ENCODE measurements at places on chromosomes 4 and X.

DNA sequence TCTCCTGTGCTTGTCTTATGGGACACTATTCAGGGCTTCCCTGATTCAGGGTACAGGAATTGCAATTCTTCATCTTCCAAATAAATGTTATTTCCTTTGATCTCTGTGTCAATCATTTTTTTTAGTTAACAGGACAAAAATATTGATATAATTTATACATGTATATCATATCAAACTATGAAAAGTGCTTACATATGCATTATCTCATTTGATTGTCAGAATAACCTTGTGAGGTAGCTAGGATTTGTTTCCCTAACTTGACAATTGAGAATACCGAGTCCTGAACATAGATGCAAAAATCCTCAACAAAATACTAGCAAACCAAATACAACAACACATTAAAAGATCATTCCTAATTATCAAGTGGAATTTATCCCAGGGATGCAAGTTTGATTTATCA is 11.5 kb upstream of the SERPINA7 start:
- DNase-seq = no peak

DNA sequence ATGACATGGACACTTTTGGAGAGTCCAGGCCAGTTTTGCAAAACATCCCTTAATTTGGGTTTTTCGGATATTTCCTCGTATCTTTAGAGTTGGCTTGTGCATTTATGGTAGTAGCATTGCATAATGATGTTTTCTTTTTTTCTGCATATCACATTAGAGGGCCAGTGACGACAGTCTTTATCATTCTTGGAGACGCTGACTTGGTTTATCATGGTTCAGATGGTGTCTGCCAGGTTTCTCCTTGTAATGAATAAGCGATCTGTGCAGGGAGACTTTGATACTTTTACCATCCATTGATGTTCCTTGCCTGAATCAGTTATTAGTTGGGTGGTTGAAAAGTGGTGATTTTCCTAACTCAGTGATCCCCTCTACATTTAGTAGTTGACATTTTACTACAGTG is 46.6 kb downstream of the KIAA0232 start:
- no peak for DNase-seq

- DNase-seq = peak; percentile 16
Observed at GRCh38 chrX:46125111-46125510, 420.1 kb downstream of the ZNF674 start.

DNA sequence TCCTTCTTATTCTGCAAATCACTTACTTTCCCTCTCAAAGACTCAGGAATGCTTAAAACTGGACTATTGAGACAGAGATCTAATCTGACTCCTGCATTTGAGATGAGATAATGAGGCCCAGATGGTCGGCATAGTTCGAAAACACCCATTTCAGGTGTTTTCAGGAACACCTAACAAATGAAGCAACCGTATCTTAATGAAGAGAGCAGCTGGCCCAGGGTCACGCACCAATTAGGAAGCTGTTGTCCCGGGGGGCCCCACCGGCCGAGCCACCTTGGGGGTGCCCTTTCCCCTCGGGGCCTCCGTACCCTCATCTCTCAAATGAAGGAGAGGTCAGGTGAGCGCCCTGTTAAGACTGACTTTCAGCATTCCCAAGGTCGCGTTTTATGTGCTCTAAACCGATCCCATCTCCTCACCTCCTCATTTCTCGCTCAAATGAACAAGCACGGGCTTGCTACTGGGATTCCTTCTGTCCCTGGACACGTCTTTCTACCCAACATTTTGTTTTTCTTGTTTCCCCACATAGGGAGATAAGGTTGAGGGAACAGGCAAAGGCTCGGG is 824 bp downstream of the LRPAP1 start:
- no peak for DNase-seq

- no peak for DNase-seq
Observed at GRCh38 chr4:128827296-128827695, 17.8 kb downstream of the JADE1 start.

DNA sequence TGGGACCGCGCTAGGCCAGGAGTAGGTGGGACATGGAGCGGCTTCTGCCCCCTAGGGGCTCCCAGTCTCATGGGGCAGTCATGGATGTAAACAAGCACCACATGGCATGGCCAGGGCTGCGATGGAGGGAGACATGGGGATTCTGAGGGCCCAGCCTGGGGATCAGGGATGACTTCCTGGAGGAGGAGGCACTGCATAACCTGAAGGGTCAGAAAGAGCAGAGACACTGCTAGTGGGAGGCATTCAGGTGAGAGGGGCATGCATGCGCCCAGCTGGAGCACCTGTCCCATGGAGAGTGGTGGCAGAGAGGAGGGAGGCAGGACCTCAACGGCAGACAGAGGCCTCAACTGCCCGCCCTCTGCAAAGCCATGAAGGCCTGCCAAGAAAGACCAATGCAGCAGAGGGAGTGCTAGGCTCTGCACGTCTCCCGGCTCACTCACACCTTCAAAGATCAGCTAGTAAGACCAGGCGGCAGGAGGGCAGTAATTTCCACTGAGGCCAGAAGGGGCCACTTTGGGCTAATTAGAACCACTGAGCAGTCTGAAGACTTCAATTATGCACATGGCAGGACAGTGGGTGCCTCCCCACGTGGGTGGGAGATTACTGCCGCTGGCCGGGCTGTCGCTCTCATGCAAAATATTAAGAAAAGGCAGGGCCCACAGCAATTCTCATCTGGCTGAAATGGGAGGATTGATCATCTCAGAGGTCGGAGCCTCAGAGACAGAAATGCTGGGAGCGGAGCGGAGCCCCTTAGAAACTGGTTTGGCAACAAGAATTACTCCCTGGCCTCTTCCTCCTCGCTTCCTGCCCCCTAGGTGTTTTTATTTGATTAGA is 69.6 kb downstream of the PPP2R2C start:
- DNase-seq = no peak

- DNase-seq = no peak
Observed at GRCh38 chrX:10416424-10416823, 204.0 kb downstream of the MID1 start.

- DNase-seq = no peak
Observed at GRCh38 chr4:140047786-140048185, 106.2 kb downstream of the MAML3 start.

DNA sequence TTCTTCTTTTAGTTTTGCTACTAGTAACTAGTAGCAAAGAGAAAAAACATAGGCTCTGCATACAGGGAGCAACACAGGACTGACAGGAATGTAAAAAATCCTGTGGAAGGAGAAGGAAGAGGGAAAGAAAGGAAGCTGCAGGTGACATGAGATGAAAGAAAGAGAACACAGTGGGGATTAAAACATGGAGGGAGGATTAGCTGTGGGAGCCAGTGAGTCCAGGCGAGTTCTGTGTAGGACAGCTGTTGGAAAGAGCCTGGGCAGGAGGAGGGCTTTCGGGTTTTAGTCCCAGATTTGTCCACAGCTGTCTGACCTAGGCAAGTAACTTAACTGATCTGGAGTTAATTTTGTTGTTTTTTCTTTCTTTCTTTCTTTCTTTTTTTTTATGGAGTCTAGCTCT is 21.6 kb downstream of the CCNG2 start:
- no peak for DNase-seq

DNA sequence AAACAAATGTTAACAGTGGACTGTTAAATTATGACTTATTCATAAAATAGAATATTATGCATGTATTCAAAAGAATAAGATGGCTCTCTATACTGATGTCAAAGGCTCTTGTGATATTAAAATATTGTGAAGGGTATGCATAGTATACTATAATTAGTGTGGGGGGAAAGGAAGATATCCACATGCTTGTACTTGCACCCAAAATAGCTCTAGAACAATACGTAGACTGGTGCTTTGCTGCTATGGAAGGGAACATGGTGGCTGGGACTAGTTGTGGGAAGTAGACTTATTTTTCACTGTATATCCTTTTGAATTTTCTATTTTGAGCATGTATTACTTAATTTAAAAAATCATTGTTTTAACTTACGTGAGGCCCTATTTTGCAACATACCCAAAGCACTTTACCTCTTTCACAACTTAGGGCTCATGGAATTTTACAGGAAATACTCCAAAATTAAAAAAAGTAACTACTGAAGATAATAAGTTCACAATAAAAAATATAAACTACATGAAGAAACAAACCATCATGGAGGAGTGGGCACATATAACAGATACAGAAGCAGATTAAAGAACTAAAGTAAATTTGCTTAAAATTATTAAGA is 7.9 kb downstream of the PGRMC2 start:
- DNase-seq = no peak

GRCh38 chr4:153541456-153542096 is 75.4 kb downstream of the TMEM131L start:
- DNase-seq = no peak

- DNase-seq = no peak
Observed at GRCh38 chrX:129653971-129654651, 645 bp downstream of the APLN start.

DNA sequence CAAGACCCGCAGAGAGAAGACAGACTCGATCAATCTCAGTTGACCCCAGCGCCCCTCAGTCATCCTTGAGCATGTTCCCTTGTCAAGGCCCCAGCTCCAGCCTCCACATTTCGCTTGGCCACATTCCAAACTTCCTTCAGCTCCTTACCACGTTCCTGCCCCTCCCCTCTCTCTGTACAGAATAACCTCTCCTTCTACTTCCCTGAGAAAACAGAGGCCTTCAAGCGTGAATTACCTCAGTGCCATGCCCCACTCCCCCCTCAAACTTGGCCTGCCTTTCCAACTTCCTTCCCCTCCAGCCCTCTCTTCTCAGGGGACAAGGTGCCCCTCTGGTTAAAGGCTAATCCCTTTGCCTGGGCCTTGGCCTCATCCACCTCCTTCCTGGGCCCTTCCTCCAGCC is 3.2 kb upstream of the RIPPLY1 start:
- no peak for DNase-seq

DNA sequence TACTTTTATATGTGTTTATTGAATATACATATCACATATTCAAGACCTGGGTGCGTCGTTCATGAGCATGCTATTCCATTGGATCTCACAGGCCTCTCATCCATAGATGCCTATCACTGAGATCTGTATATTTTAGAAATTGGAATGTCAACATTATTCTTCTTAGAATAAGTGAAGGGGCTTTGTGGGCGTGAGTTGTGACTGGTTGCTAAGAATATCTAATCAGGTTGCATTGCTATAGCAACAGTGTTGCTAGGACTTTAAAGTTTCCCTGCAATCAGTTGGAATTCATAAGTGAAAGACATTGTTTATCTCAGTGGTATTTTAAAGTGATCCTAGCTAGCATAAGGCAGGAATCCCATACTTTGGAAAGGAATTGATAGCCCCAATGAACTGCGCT is 36.7 kb upstream of the ANK2 start:
- DNase-seq = no peak

DNA sequence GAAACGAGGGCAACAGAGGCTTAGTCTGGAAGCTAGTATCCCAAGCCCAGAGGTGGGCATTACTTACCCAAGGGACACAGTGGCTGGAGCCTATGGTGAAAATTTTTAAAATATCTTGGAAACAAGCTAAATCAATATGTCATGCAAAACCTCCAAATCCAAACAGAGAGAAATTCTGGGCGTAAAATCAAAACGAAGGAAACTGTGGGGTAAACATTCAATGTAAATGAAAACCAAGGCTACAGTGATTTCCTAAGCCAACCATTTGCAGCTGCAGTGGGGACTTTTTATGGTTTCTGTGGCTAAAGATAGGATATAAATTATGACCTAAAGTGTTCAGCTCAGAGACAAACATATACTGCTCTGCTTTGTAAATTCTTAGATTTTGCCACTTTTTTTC is 507.7 kb upstream of the DIAPH2 start:
- no peak for DNase-seq

GRCh38 chr4:48546336-48546735 is 56.3 kb downstream of the ZAR1 start:
- DNase-seq = peak; percentile 38

GRCh38 chr4:74920704-74921103 is 12.2 kb upstream of the PARM1 start:
- no peak for DNase-seq

- DNase-seq = no peak
Observed at GRCh38 chr4:38939165-38939564, 71.6 kb downstream of the FAM114A1 start.

DNA sequence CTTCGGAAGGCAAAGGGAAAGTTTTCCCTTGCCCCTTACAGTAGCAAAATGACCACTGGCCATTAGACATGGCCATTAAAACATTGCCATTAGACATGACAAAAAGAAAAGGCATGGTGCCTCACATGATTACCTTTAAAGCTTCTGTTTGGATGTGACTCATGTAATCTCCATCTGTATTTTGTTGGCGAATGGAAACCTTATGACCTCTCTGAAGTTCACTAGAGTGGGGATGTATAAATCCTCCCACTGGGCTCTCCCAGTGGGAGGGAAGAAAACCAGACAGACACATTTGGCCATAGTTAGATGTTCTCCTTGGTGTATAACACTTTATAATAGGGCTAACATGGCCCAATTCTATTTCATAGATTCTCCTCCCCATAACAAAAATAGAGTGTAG is 152.6 kb downstream of the MAGEB17 start:
- no peak for DNase-seq

- DNase-seq = no peak
Observed at GRCh38 chr4:36218121-36218520, 26.2 kb downstream of the ARAP2 start.

DNA sequence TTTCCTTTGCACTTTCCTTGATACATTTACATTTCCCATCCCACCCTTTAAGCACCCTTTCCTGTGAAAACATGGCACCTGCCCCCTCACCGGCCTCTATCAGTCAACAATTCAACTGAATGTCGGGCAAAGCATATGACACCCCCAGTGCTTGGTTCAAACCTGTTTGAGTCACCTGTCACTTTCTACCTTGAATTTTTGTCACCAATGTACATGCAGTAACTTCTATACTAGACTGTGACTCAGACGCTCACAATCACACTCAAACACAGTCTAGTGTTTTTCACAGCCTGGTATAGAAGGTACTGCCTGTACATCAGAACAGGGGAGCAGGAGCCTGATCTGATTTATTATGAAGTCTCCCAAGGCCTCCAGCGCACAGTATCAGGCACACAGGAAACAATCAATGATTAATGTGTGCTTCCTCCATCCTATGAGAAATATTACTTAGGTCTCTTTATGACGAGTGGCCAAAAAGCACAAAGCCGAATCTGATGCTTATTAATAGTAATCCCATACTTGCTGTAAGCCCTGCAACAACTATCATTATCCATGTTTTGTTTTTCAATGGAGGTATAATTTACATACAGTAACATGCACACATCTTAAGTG is 49.2 kb upstream of the FAM9C start:
- no peak for DNase-seq

DNA sequence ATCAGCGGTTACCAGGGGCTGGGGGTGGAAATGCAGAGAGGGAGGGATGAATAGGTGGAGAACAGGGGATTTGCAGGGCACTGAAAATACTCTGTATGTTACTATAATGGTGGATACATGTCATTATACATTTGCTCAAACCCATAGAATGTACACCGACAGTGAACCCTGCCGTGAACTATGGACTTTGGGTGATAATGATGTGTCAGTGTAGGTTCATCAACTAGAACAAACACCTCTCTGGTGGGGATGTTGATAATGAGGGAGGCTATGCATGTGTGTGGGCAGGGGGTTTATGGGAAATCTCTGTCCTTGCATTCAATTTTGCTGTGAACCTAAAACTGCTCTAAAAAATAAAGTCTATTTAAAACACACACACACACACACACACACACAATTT is 11.5 kb downstream of the HPSE start:
- no peak for DNase-seq
